ENCODE measurements at places on chromosomes 7 and 10.

GRCh38 chr7:56077681-56078080 lies 13.6 kb downstream of the SUMF2 start:
- DNase-seq = no peak

DNA sequence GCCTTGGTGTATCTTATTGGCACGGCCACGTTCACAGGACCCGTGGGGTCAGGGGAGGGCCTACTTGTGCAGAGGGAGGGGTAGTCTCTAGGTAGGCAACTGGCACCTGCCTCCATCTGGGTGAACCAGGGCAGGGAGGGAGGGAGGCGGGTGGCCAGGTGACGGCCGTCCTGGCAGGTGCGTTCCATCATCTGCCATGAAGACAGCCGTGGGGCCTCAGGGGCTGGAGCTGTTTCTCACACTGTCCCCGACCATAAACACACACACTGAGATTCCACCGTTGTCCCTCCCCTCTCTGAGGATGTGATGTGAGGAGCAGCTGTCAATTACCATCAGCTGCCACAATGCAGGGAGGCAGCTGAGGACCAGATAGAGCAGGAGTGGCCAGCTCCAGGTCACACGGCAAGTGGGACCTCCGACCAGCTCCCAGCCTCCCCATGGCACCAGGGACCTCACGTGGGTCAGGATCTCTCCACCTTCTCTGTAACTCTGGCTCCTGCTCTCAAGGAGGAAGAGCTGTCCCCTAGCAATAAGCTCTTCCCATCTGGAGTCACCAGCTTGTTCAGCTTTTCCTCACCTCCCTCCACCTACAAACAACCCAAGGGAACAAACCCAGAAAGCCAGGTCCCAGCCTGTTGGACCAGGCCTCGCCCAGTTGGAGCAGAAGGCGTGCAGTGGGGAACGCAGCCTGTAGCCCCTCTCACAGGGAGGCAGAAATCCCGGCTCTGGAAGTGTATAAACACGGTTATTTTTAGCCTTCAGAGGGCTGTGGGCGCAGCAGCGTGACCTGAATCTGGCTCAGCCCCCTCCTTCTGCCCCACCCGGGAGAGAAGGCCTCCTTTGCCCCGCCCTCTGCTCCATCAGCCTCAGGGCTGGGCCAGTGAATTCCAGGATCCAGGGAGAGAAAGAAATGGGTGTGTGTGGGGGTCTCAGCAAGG lies 33.1 kb downstream of the ZMIZ1 start:
- DNase-seq = no peak

GRCh38 chr7:79590391-79590790 lies 136.9 kb upstream of the MAGI2 start:
- DNase-seq = no peak

DNA sequence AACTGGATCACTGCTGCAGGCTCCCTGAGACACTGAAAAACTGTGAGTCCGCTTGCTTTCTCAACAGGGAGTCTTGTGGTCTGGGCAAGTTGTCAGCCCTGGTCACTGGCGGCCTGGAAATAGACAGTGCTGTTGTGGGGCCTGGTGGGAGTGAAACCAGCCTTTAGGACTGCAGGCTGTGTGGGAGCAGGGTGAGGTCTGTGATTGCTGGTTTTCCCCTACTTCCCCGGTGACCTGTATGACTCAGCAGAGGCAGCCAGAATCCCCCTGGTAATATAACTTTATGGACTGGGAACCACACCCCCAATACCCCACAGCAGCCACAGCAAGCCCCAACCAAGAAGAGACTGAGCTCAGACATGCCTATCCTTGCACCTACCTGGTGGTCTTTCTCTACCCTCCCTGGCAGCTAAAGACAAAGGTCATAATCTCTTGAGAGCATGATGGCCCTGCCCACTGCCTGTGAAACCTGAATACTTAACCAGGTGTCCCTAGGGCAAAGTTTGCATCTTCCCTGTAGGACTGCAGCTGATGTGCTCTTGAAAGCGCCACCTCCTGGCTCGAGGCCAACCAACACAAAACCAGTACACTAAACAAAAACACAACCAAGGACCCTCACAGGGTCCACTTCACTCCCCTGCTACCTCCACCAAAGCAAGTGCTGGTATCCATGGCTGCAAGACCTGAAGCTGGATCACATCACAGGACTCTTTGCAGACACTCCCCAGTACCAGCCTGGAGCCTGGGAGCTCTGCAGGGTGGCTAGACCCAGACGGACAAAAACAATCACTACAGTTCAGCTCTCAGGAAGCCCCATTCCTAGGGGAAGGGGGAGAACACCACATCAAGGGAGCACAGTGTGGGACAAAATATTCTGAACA lies 7.2 kb upstream of the ADAM22 start:
- DNase-seq = no peak

DNA sequence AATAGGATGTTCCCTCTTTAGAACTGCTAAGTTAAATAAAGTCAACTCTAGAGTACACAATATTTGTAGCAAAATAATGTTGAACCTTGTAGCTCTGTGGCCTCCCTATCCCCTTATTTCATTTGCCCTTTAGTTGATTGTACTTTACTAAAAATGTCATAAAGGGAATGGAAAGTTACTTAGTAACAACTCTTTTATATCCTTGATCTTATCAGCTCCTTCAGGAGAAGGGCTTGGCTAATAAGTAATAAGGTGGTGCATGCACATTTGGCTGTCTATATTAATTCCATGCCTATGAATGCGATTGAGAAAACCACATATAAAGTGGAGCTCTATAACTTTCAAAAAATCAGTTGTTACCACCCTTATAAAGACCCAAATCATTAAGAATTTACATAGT lies 41.5 kb upstream of the GATA3 start:
- no peak for DNase-seq

GRCh38 chr10:124696446-124697392 lies 47.5 kb downstream of the FAM53B start:
- no peak for DNase-seq

GRCh38 chr10:103637927-103638557 lies 144.5 kb downstream of the NEURL1 start:
- DNase-seq = no peak

DNA sequence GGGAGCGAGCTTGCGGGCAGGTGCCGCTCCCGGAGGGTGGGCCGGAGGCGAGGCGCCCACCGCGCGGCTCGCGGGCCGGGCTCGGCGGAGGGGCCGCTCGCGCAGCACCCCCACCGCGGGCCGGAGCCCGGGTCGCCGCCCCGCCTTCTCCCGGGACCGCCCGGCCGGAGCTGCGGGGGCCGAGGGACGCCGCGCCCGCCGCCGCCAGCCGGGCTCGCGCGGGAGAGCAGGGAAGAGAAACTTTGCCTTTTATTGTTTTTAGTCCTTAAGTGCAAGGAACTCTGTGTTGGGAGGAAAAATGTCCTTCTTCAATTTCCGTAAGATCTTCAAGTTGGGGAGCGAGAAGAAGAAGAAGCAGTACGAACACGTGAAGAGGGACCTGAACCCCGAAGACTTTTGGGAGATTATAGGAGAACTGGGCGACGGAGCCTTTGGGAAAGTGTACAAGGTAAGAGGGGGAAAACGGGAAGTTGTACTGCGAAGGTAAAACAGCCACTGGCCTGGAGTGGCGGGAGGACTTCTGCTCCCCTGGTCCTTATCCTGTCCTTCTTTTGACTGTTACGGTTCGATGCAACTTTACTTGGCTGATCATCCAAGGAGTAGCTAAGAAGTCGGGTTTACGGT lies 620 bp downstream of the SLK start:
- no peak for DNase-seq

- DNase-seq = peak; percentile 58
Measured at GRCh38 chr7:128362670-128363069, 1.2 kb upstream of the PRRT4 start.

DNA sequence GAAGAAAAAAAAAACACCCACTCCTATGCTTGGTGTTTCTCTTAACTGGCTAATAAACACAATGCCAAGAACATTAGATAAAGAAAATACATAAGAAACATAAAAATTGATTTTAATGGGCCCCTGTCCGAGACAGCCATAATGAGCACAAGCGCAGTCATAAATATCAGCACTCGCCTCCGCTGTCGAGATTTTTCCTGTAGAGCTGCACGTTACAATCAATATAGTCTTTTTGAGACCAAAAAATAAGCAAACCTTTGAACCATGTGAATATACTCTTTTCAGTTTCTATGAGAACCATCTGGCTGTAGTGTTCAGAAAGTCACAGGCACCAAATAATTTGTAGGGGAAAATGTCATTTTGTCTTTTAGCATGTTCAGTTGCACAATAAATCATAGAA lies 70.1 kb downstream of the MGMT start:
- no peak for DNase-seq

GRCh38 chr7:1270181-1270580 lies 37.5 kb downstream of the UNCX start:
- no peak for DNase-seq

DNA sequence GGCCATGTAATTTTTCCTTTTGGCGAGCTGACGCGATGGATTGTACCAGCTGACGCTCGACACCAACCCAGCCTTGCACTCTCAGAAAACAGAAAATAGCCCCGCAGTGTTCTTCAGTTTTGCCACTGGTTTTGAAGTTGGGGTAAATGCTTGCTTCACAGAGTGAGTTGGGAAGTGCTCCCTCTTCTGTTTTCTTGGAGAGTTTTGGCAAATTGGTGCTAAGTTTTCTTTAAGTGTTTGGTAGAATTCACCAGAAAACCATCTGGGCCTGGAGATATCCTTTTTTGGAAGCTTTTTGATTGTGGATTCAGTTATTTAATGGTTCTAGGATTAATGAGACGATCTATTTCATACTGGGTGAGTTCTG lies 252.8 kb downstream of the ELFN1 start:
- DNase-seq = no peak

DNA sequence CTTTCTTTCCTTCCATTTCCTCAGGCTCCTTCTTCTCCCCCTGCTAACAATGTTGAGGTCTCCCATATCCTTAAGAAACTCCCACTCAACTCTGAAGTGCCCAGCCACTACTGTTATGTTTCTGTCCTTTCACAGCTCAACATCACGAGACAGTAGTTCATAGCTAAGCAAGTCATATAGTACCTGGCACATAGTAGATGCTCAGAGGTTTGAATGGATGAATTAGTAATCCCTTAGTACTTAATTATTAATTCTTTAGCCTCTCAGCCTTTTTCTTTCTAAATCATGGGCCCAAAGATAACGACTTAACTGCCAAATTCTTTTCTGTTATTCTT lies 22.6 kb downstream of the CSGALNACT2 start:
- DNase-seq = no peak

- DNase-seq = no peak
Measured at GRCh38 chr7:88401009-88401623, 94.4 kb upstream of the STEAP4 start.

DNA sequence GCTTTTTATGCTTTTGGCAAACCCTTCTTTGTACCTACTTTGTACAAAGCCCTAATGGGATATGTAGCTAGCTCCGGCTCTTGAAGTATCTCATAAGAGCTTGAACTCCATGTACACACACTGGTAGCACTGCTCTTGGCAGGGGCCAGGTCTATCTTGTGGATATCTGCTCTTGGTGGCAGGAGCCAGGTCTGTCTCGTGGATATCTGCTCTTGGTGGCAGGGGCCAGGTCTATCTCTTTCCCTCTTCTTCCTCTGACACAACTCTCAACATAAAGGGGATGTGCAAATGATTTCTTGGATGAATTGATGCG lies 91.9 kb downstream of the WNT2 start:
- no peak for DNase-seq

GRCh38 chr7:100679927-100680575 lies 6.5 kb downstream of the GNB2 start:
- no peak for DNase-seq

DNA sequence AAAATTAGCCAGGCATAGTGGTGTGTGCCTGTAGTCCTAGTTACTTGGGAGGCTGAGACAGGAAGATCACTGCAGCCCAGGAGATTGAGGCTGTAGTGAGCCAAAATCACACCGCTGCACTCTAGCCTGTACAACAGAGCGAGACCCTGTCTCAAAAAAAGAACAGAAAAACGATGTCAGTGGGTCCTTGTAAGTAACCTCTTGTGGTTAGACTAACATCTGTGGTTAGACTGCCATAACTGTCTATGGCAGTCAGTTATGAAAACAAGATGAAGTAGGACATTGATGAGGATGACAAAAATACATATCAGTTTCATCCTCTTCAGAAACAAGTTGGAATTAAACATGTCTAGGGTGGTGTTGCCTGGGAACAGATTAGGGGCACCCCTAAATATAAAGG lies 53.3 kb downstream of the AKAP9 start:
- DNase-seq = no peak

DNA sequence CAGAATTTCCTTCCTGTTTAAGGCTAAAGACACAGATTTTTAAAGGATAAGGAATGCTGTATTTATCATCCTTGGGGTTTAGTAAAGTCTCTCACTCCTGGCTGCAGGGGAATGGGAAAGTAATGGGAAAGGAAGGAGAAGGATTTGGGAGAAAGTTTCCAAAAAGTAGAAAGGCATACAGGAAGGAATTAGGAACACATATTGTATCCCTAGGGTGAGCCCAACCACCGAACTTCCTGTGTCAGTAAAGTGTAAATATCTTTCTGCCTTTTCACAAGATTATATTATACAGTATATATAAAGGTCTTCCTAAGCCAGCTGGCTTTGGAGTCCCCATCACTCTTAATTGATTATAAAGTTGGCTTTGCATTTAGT lies 12.0 kb upstream of the UBE2D1 start:
- no peak for DNase-seq

GRCh38 chr10:63633677-63634487 lies 112.7 kb downstream of the REEP3 start:
- DNase-seq = no peak

DNA sequence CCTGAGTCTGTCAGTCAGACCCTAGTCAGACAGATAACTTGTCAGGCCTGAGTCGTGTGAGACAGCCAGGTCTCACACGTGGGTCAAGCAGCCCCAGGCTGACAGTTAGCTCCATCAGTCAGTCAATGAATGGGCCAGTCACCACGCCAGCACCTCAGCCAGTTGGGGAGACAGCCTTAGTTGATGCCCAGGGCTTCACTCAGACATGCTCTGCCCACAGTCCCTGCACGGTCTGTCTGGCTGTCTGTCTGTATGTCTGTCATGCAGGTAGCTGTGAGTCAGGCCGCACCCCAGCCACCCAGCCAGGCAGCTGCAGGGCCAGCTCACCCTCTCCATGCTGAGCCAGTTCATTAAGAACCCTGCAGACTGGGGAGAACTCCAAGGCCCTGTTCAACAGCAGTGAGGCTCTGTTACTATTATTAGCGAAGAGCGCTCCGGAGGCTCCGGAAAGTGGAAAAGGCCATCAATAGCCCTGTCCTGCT lies 141.1 kb upstream of the PCBD1 start:
- peak; percentile 50 for DNase-seq

DNA sequence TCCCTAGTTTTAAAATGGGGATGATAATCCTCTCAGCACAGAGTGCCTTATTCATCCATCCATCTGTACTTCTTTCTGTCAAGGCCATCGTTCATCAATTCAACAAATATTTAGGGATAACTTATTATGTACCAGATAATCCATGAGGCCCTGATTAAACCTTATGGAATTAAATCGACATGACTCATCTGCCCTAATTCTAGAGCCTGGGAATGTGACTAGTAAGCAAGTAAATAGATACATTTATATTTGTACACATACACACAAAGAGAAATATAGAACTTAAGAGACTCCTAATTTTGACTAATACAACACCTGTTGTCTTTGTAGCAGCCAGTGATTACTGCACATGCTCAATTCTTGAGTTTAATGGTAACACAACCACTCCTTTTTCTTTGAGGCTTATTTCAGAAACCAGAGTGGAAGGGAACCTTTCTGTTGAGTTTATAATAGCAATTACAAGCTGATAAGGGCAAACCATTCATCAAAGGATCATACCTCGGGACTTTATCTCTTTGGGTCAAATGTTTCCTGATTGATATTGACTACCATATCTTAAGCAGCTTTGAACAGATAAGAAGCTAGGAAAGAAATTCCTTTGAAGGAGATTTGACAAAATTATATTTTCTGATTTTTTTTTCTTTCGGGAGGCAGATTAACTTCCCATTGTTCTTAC lies 122.7 kb downstream of the ARID5B start:
- DNase-seq = no peak
